Activated CD8-positive, alpha-beta memory T cell treated with anti-CD3 and anti-CD28 coated beads for 1 hour (primary cell): ENCODE measurements at places on chromosomes 2 and 18.
A peak's percentile ranks its signal among the peaks of the same experiment; 100 is the strongest.

GRCh38 chr18:11516751-11517503 is 92.5 kb upstream of the SLC35G4 start:
- no peak for DNase-seq

DNA sequence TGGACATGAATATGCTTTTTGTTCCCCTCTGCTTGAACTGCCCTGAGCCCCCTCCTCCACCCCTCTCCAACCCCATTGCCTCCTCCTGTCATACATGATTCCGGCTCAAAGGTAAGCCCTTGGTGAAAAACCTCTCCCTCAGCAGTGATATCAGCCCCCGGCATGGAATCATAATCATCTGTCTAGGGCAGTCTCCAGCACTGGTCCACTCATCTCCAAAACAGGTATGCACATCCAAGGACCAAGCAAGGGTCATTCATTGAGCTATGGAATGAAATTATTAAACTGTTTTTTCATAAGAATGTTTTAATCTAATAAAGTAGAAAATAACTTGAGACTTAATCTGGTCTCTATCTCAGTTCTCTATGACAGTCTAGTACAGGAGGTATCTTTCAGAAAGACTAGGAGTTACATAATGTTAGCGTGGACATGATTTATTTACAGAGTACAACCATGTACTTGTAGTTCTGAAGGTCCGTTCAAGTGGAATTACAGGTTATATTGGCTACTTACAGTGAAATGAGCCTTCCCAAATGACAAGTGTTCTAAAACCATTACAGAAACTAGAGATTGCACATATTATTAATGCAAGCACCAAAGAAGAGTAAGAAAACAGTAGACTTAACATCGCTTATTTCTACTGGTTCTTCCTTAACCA is 75.2 kb downstream of the ACVR1 start:
- no peak for DNase-seq

DNA sequence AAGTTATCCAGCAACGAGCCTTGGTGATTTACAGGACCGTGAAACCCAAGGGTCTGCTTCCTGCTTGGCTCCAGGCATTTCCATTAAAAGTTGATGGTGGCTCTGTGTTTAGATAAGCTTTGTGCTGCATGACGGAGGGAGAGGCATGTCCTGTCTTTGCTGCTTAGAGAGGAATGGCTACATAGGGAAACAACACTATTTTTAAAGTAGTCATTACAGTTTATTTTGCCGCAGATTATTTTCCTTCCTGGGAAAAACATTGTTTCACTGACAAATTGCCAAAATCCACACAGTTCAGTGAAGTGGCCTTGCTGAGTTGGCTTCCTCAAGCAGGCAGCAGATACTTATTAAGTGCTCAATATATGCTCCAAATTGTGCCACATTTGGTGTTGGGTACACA is 98.5 kb downstream of the THSD7B start:
- no peak for DNase-seq

DNA sequence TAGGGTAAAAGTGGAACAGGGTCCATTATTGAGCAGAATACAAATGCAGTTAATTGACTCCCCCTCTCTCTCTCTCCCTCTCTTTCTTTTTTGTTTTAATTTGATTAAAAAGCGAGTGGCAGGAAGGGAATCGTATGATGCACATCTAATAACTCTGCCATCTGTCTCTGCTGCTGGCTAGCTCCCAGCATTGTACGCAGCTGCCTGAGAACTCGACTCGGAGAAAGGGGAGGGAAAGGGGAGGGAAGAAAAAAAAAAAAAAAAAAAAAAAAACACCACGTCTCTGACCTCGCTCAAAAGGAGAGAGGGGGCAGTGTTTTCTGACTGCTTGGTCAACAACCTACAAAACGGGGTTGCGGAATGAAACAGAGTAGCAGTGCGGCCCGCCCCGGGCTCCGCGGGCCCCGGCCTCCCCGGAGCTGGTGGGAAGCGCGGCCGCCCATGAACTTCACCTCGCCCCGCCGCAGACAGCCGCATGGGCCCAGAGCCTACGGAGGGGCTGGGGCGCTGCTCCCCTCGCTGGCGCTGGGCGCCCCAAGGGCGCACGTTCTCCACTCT is 265.7 kb downstream of the TCF4 start:
- no peak for DNase-seq

DNA sequence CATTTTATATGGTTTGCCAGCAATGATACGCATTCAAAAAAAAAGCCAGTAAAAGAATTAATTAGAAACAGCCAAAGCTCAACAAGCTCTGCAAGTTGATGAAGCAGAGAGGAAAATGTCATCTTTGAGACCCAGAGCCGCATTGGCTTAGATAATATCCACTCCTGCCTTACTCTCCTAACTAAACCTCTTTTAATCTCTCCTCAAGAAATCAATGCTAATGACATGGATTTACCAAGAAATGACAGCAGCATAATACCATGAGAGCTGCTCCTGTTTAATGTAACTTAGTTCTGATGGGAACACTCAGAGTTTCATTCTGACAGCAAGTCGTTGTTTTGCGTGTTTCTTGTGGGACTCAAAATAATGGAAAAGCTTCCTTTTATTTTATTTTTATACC is 1099.4 kb upstream of the PIK3C3 start:
- no peak for DNase-seq

DNA sequence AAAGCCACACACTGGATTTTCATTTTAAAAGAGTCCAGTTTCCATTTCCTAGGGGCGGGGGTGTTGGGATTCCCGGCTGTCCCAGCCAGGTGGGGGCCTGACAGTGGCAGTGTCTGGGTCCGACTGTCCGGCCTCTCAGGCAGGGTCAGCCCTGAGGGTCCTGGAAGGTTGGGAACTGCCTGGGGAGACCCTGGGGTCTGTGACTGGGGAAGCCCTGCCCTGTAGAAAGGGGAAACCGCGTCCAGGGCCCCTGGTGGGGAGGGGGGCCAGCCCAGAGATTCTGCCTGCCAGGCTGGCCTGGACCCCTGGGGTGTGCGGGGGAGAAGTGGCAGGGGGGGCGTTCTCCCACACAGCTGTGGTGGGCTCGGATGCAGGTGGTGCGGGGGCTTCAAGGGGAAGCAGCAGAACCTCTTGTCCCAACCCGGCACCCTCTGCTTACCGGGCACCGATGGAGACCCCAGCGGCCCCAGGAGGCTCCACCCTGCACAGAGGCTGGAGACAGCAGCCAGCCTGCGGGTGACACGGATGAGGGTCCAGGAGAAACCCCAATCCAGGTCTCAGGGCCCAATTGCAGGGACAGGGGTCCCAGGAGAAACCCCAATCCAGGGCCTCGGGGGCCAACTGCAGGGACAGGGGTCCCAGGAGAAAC is 4.9 kb downstream of the RTP5 start:
- DNase-seq, result no peak

DNA sequence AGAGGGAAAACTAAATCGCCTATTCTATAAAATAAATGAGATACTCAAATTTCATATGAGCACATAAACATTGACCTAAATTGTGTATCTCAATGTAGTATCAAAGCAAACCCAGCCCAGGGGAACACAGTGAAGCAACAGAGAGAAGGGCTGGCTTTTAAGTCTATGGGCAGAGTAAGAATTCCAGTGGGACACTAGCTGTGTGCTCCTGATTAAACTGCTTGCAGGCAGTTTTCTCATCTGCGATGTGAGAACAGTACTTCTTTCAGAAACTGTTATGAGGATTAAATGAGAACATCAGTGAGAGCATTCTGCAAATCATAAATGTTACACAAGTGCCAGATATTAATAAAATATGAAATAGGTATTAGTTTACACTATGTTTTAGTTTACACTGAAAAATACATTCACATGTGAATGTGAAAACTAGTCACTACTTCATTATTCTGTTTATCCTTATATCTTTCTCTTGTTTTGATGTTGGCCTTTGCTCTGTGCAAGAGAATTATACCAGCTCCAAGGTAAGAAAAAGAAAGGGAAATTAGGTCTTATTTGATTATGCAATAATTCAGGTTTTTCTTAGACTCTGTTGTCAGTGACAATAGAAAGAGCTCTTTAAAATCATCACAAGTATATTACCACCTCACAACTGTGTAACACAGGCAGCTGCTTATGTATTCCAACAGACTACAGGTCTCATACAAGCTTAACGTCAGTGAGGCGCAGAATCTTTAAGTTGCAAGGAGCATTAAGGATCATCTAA is 47.5 kb downstream of the GAREM1 start:
- DNase-seq, result no peak

DNA sequence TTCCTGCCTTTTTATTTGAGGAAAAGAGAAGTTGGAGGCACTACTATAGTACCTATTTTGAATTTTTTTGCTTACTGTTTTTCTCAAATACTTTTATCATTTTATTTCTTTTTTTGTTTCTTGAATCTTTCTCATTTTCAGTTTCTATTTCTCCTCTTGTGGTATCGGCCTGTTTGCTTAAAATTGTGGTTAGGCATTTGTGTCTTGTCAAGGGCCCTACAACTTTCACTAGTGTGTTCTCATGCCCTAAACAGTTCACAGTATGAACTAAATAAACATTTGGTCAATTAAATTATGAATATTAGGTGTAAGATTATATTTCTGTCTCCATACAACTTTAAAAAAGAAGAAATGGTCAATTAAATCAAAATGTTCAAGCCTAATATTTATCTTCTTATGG is 613.5 kb downstream of the MBD2 start:
- DNase-seq, result no peak

- DNase-seq, result no peak
Measured at GRCh38 chr2:155528034-155528433, 804.5 kb downstream of the NR4A2 start.

- no peak for DNase-seq
Measured at GRCh38 chr18:69998523-69998987, 50.9 kb upstream of the CD226 start.

- DNase-seq, result no peak
Measured at GRCh38 chr2:501130-501529, 176.1 kb downstream of the TMEM18 start.

GRCh38 chr2:233447506-233448219 is 93.4 kb downstream of the DGKD start:
- DNase-seq, result no peak

DNA sequence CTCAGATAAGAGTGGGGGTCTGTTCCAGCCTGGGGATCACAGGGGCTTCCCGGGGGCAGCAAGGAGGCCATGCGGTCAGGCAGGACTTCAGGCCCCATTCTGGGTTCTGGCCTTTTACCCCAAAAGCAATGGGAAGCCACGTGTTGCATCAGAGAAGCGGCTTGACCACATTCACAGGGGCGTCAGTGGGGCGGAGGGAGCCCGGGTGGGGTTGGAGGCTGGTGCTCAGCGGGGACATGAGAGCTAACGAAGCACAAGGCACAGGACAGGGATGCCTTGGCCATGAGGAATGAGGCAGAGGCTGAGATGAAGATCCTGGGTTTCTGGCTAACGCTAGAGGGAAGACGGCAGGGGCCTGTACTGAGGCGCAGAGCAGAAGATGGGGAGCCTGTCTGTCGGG is 6.1 kb downstream of the HJURP start:
- DNase-seq, result no peak

DNA sequence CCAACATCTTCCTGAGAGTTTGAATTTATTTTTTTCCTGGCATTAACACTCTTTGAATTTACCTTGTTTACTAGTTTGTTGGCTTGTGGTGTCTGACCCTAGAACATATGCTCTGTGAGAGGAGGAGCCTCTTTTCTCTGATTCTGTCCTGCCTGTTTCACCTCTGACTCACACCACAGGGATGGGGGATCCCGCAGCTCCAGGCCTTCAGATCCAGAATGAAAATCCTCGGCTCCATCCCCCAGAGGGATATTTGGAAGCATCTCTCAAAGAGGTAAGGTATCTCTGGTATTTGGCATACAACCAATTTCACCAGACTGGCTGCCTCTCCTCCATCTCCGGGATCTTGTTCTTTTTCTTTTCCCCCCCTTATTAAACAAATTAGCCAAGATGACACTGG is 104.7 kb downstream of the GPR39 start:
- no peak for DNase-seq

DNA sequence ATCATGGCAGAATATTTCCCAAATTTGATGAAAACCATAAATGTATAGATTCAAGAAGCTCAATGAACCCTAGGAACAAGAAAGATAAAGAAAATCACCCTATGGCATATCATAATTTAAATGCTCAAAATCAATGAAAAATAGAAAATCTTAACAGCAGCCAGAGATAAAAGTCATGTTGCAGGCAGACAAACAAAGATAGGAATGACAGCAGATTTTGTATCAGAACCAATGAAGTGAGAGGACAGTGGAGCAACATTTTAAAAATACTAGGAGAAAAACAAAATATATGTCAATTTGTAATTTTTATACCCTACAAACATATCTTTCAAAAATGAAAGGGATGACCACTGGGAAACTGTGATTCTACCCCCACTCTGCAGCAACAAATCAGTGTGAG is 203.3 kb downstream of the PIEZO2 start:
- DNase-seq, result no peak

- no peak for DNase-seq
Measured at GRCh38 chr2:68458981-68459380, 8.1 kb downstream of the FBXO48 start.

- no peak for DNase-seq
Measured at GRCh38 chr2:31440764-31441163, 26.2 kb upstream of the XDH start.

DNA sequence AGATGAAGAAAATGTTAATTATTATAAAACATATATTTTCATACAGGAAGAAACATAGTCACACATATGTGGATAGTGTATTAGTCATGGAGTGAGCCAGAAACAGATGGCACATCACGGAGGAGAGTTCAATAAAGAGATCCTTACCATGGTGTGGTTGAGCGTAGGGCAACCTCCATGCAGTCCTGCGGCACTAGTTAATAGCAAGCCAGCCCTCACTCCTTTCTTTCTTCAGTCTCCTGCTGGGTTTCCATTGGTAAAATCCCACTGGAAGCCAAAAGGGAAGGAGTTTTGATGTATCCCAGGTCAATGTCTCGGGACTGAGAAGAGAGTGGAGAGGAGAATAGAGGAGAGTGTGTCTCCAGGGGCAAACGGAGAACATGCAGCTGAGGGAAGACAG is 328.1 kb downstream of the NR4A2 start:
- no peak for DNase-seq

DNA sequence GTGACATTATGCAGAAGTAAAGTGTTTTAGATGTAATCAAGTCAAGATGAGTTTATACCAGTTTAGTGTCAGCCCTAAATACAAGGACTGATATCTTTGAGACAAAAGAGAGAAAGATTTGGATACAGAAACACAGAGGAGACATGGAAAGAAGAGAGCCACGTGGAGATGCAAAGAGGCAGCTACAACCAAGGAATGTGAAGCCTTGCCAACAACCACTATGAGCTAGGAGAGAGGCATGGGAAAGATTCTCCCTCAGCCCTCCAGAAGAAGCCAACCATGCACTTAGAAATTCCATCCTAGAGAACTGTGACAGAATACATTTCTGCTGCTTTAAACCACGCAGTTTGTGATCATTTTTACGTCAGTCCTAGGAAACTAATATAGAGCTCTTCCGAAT is 217.2 kb downstream of the DOK6 start:
- DNase-seq, result no peak

GRCh38 chr18:63366213-63367052 is 573 bp downstream of the KDSR start:
- DNase-seq, result peak; percentile 33

GRCh38 chr2:105237045-105237765 is 4.3 kb upstream of the GPR45 start:
- no peak for DNase-seq

DNA sequence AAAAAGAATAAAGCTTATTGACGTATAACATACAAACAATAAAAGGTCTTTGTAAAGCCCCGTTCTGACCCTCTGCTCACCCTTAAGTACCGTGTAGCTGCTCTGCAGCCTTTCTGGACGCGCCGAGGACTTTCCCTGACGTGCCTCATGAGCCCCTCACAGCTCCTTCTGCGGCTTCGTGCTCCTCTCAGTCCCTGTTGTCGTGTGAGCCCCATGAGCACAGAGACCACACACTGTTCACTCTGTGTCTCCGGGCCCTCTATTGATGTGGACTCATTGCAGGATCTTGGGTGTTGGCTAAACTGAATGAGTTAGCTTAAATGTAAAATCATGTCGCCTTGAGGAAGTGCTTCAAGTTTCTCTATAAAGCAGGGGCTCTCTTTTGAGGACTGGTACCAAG is 43.6 kb upstream of the INHBB start:
- no peak for DNase-seq
